ENCODE measurements at places on chromosomes 13 and 19.

- no peak for DNase-seq
Observed at GRCh38 chr19:10651851-10652250, 2.3 kb upstream of the ILF3 start.

DNA sequence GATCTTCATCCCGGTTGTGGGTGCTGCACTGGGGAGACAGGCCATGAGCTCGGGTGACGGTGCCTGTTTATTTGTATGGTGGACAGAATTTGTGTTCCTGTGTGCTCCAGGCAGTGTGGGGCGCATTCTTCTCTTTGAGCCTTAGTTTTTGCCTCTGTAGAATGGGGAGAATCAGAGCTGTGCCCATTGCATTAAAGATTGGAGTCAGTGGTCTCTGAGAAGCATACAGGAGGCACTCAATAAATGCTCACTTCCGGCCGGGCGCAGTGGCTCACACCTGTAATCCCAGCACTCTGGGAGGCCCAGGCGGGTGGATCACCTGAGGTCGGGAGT, 23.0 kb downstream of the NFIC start:
- no peak for DNase-seq

DNA sequence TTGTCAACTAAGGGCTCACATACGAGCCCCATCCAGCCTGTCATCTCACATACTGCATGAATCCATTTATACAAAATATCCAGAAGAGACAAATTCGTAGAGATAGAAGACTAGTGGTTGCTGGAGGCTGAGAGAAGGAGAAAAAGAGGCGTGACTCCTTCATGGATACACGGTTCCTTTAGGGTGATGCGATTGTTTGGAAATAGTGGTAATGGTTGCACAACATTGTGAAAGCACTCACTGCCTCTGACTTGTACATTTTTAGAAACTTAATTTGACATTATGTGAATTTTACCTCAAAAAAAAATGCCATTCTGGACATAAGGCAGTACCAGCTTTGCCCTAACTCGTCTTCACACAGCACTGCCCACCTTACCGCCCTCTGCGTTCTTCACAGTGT, 27.3 kb downstream of the IGFL1 start:
- DNase-seq: no peak

DNA sequence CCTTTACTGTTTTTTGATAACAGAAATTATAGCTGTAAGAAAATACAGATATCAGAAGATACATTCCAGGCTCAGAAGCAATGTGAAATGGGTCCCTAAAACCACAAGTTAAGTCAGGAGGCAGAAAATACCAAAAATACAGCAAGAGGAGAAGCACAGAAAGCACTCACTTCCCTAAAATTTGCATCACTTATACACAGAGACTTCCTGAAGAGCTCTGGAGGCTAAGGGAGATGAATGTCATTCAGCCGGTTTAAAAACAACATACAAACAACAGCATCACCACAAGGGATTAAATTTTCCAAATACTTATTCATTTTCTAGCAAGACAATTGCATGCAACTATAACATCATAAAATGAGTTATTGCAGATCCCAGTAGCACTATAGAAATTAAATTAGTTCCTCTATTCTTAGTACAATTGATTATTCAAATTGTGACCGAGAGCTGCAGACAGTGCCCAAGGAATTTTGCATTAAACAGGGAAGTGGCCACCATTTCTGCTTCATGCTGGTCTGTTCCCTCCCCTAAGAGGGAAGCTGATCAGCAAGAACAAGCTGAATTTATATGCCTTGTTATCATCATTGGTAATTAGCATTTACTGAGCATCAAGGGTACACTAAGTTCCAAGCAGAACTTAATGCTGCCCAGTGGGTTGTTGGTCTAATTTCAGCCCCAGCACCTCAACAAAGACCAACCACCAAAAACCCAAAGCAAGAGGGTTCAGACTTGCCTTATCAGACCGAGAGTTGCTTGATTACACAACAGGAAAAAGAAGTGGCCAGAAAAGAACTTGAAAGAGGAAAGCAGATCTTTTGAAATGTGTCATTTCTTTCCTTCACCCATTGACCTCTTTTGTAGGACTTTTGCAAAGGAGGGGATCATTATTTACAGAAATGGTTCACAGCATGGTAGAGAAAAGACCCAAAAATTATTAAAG, 140.7 kb downstream of the KCTD12 start:
- DNase-seq: no peak

GRCh38 chr19:37251308-37252229, 33.6 kb downstream of the ZNF383 start:
- DNase-seq: peak; percentile 84

DNA sequence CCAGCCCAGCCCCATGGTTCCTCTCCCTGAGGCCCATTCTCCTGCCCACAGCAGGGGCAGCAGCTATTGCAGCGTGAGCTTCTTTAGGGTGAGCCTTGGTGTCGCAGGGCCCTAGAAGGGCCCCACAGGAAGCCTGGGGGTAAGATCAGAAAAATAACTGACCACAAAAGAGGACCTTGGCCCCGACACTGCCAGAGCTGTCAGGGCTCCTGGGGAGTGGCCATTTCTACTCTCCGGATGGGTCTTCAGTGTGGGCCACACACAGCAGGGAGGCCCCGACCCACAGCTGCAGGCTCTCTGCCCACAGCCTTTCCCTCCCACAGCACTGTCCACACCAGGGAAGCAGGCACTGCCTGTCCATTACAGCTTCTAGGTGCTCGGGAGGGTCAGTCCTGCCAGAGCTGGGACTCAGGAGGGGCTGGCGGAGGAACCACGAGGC, 3.5 kb upstream of the SIGLEC8 start:
- no peak for DNase-seq

DNA sequence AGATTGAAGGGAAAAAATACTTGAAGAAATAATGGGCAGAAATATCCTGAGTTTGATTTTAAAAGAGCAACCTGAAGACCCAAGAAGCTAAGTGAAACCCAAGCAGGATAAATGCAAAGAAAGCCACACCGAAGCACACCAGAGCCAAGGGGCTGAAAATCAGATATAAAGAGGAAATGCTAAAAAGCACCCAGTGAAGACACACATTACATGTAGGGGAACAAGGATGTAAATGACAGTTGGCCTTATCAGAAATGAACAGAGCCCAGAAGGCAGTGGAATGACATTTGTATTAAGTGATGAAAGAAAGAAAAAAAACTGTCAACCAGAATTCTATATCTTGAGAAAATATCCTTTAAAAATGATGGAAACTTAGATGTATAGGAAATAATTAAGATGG, 139.1 kb downstream of the SLC7A1 start:
- DNase-seq: no peak
